ENCODE measurements at places on chromosomes 6 and 20. TPM values are rescaled to one million over a fixed set of nuclear protein-coding genes. Genes with fewer than 3 reads are reported as not detected.

Gene EPB41L1
- 58.7 TPM for total RNA-seq

Gene MICA
- 0.82 TPM for total RNA-seq

Gene MRPL14
- total RNA-seq = 41.2 TPM

GRCh38 chr6:86856937-86857563, 80.3 kb upstream of the HTR1E start:
- DNase-seq = no peak

DNA sequence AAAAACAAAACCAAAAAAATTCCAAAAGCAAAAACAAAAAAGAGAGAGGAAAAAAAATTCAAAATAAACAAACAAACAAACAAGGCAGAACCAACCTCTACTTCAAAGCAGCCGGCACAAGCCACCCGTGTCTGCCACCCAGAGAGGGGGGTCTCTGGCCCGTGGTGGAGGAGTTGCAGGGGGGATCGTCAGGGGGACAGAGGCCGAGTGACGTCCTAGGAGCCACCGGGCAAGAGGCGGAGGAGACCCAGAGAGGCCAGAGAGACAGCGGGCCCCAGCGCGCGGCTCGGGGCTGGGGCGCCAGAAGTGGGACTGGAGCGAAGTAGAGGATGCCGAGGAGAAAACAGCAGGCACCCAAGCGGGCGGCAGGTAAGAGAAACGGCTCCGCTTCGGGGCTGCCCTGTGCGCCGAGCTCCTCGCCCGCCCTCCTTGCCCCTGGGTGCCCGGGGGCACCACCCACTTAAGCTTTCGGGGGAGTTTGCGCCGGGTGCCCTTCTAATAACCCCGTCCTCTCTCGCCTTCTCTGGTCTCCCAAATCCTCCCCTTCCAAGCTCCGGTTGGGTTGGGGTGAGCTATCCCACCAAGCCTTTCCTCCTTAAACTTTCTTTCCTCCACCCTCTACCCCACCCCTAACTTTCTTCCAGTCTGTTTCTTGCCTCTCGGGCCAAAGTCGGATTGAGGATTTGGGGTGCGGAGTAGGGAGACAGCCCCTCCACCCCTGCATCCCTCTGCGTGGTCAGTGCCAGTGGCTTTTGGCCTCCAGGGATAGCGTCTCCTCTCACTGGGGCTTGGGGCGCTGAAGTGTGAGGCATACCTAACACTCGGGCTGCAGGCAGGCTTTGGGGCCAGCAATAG, 1.0 kb downstream of the TSHZ2 start:
- DNase-seq = no peak

DNA sequence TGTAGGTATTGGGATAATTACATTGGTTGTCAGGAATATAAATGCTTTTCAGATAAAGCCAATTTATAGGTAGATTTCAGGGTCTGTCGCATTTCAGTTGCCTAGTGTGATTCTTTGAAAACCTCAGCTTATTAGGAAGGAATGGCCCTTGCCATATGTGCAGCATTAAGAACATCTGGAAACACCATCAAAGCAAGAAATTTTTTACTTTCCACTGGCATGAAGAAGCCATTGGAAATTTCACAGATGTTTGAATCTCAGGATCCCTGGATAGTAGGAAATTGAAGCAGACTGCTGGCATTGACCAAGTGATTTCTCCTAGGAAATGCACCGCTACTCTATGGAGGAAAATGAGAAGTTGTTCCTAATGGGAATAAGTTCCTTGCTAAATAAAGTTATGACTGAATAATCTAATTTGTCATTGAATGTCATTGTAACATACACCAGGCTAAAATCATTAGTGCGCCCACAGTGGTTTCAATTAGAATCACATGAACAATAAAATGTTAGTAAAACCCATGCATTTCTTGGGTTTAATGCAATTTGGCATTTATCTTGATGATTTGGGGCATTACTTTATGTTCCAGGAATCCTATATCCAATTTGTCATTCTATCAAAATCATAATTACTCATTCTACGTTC, 950.1 kb downstream of the EPHA7 start:
- no peak for DNase-seq

GRCh38 chr20:23139524-23139923, 53.4 kb upstream of the CD93 start:
- no peak for DNase-seq

GRCh38 chr6:62652692-62653328, 366.8 kb upstream of the KHDRBS2 start:
- no peak for DNase-seq

DNA sequence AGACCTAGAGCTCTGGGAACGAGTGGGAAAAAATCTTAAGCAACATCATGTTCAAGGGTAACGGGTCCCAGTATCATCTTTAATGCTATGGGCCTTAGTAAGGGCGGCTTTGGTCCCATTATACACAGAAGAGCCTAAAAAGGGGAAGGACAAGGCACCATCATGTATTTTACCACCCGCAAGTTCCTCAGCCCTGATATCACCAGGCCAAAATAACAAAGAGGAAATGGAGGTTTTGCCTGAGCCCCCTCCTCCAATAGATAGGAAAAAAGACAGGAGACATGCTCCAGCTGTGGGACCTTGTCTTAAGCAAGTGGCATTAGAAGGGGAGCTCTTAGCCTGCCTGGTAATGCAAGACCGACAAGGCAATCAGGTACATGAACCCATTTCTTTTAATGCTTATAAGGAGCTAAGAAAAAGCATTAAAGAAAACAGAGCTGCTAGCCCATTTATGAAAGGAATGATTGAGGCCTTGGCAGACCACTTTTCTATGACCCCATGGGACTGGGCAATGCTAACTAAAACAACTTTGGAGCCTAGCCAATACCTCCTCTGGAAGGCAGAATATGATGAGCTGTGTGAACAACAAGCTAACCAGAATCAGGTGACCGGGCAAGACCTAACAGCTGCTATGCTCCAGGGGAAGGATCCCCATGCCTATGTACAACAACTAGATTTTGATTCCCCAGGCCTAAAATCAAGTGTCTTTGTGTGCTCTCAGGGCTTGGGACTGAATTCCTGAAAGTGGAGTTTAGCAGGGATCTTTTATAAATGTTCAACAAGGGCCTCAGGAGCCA, 23.2 kb downstream of the HLA-DPA1 start:
- DNase-seq = no peak

- DNase-seq = no peak
Measured at GRCh38 chr20:62381202-62381797, 5.6 kb upstream of the RPS21 start.

GRCh38 chr20:24034820-24035219, 46.2 kb upstream of the GGTLC1 start:
- DNase-seq = no peak

- no peak for DNase-seq
Measured at GRCh38 chr6:51891784-51892183, 195.6 kb downstream of the PKHD1 start.

GRCh38 chr6:168331058-168331457, 11.5 kb upstream of the DACT2 start:
- no peak for DNase-seq

DNA sequence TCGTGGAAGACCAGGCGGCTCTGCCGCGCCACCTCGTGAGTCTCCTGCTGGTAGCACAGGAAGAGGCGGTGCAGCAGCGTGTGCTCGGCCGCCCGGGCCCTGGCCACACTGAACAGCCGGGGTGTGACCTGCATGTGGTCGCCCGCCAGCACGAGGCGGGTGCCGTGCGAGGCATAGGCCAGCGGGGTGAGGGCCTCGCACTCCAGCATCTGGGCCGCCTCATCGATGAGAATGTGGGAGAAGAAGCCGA, 7.0 kb downstream of the HELZ2 start:
- DNase-seq = no peak

DNA sequence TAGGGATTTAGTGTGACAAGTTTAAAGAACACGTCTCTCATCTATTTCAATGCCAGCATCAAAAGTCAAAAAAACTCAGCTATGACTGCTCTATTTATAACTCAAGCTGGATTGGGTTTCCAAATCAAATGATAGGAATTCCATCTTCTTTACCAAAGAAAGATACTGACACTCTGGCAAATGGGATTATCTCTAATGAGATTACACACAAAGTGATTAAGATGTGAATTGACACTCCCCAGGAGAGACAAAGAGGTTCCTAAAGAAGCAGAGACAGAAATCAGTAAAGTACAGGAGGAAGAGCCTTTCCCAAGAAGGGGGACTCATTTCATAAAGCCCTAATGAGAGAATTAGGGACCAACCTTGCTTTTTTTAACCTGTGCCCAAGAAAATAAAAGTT, 92.1 kb downstream of the ID4 start:
- DNase-seq = no peak

DNA sequence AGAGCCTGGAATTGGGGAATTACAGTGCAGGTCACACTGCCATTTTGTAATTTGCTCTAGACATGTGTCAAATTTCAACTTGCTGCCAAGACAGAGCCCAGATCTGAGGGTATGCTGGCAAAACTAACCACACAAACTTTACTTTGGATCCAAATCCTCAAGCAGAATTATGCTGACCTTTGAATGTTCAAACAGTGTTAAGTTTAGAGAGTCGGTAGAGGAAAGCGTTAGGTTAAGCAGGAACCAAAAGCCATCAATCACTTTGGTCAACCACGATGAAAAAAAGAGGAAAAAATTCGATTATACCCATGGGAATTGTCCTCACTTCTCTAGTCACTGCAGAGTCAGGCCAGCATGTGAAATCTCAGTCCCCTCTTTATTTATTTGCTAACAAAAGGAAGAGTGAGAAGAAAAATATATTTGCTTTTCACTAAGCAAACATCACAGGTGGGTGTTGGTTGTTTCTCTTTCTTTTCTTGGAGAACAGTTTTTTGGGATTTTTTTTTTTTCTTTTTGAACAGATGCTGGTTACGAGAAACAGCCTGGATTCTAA, 105.1 kb upstream of the ADGRF1 start:
- no peak for DNase-seq

GRCh38 chr6:46011188-46012085, 4.2 kb downstream of the CLIC5 start:
- no peak for DNase-seq

DNA sequence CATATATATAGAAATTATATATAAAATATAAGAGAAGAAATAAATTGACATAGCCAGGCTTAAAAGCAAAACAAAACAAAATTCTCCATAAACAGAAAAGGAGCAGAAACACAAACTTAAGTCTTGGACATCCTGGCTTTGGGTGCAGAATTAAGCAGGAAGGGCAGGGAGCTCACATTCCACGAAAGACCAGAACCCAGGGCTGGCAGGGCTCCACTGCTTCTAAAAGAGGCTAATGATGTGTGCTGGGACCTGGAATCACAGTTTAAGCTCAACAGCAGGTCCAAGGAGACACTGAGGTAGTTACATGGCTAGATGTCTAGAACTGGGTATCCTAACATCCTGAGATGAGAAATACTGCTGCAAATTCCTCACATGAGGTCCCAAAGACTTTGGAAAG, 210.3 kb downstream of the WDR27 start:
- no peak for DNase-seq

GRCh38 chr20:11375335-11375734, 542.4 kb upstream of the BTBD3 start:
- no peak for DNase-seq
